Stimulated activated CD8-positive, alpha-beta memory T cell treated with anti-CD3 and anti-CD28 coated beads, Interleukin-4, amount 100 ng/mL, for 1 hour (primary cell): ENCODE measurements at places on chromosomes 16 and 17.

DNA sequence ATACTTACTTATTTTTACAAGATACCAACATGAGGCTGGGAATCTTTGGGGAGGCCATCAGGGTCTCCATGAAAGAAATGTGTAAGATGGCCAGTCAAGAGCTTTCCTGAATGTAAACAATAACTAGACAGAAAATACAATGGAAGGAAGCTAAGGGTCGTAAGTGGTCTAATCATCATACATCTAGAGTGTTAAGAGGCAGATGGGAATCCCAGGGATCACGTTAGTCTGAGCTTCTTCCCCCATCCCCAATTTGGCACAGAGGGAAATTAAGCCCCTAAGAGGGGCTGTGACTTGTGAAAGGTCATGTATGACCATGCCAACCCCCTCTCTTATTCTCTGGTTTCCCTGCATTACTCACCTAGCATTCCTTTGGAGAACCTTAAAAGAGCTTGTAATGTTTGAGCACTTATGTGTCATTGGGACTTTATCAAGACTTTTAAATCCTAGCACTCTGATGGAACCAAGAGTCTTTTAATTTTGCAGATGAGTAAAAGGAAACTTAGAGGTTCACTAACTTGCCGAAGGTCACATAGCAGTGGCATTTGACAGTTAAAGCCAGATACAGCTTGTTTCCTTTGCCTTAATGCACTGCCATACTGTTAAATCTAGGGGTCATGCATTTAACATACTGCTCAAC, 46.1 kb downstream of the DCUN1D3 start:
- DNase-seq: no peak

GRCh38 chr16:702341-702740, 3.3 kb downstream of the FBXL16 start:
- DNase-seq: no peak

GRCh38 chr16:10608687-10609401, 28.4 kb upstream of the EMP2 start:
- DNase-seq: no peak

DNA sequence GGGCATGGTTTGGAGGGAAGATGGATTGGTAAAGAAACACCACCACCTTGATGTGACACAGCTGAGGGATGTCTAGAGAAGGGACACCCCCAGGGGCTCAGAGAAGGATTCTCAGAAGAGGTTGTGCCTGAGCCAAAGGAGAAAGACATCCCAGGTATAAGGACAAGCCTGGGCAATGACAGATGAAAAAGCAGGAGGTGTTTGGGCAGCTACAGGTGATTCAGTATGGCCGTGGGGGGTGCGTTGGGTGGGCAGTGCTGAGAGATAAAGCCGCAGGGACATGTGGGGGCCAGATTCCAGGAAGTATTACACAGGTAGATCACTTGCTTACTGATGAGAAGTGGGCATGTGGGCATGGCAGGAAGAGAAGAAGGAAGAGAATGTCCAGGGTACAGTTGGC, 7.0 kb downstream of the TMEM95 start:
- no peak for DNase-seq

DNA sequence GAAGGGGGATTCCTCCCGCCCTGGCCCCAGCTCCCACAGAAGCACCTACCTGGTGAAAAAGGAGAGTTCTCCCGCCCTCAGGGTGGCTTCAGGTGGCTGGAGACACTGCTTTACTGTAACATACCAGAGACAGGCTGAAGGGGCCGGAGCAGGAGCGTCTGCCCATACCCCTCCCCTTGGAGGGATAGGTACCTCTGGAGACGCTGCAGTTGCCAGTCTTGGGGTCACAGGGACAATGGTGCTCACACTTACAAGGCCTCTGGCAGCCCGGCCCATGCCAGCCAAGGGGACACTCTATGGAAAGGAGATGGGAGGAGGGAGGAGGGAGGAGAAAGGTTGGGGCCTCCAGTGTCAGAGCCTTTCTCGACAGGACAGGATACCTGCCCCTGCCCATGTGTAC, 6.6 kb downstream of the NAGPA start:
- DNase-seq: no peak

GRCh38 chr17:28033972-28034714, 8.3 kb upstream of the NLK start:
- DNase-seq: no peak

DNA sequence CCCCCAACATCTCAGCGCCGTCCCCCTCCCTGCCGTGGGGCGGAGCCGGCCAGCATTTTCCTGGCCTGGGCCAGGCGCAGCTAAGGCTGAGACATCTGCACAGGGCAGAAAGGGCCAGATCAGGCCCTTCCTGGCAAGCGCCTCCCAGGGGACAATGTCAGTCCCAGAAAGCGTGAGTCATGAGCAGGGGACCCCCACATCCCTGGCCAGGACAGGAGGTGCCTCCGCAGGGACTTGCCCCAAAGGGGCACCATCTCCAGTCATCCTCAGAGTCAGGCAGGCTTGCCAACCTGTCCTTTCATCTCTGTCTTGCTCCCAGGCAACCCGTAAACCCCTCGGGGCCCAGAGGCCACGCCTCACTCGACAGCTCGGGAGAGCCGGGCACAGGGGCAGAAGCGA, 43.2 kb downstream of the SOCS1 start:
- no peak for DNase-seq

DNA sequence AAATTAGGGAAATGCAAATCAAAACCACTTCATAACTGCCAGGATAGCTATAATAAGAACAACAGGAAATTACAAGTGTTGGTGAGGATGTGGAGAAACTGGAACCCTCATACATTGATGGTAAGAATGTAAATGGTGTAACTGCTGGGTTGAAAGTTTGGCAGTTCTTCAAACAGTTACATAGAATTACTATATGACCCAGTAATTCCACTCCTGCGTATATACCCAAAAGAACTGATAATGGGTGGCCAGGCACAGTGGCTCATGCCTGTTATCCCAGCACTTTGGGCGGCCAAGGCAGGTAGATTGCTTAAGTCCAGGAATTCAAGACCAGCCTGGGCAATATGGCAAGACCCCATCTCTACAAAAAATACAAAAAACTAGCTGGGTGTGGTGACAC, 4.5 kb upstream of the CMTM4 start:
- DNase-seq: no peak

GRCh38 chr17:65222214-65222738, 85.1 kb downstream of the RGS9 start:
- no peak for DNase-seq

- DNase-seq: peak; percentile 60
These were observed 7.3 kb downstream of the ABI3 start for GRCh38 chr17:49217651-49218413.

GRCh38 chr17:49090878-49091594, 41.5 kb upstream of the B4GALNT2 start:
- no peak for DNase-seq
